ENCODE measurements at places on chromosomes 7 and 10. TPM values are rescaled to one million over a fixed set of nuclear protein-coding genes. Genes with fewer than 3 reads are reported as not detected.

PAX2 gene
- not detected for total RNA-seq

FUOM gene
- 18.1 TPM for total RNA-seq

EPO gene
- total RNA-seq: not detected

HMX2 gene
- total RNA-seq: not detected

- no peak for DNase-seq
Measured at GRCh38 chr10:51629934-51630639, 69.3 kb downstream of the CSTF2T start.

DNA sequence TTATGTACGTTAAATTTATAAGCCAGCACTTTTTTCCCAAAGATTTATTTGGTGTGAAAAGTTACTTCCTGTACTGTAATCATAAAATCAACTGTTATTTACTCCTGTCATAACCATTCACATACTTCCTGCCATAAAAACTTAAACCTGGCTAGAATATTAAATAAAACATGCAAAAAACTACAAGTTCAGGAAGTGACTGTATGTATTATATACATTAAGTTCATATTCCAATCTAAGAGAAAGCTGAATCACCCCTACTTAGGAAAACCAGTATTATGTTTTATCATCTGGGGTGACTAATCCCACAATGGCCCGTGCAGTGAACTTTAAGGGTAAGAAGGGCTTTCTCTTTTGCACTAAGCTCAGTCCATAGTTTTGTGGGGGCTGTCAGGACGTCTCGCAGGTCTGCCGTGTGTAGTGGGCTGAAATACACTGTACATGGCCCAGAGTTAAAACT lies 183.7 kb upstream of the KLF14 start:
- no peak for DNase-seq

ARL5B gene
- total RNA-seq: 13.1 TPM

GRCh38 chr10:37754538-37755323 lies 102.7 kb downstream of the ZNF248 start:
- no peak for DNase-seq

DNA sequence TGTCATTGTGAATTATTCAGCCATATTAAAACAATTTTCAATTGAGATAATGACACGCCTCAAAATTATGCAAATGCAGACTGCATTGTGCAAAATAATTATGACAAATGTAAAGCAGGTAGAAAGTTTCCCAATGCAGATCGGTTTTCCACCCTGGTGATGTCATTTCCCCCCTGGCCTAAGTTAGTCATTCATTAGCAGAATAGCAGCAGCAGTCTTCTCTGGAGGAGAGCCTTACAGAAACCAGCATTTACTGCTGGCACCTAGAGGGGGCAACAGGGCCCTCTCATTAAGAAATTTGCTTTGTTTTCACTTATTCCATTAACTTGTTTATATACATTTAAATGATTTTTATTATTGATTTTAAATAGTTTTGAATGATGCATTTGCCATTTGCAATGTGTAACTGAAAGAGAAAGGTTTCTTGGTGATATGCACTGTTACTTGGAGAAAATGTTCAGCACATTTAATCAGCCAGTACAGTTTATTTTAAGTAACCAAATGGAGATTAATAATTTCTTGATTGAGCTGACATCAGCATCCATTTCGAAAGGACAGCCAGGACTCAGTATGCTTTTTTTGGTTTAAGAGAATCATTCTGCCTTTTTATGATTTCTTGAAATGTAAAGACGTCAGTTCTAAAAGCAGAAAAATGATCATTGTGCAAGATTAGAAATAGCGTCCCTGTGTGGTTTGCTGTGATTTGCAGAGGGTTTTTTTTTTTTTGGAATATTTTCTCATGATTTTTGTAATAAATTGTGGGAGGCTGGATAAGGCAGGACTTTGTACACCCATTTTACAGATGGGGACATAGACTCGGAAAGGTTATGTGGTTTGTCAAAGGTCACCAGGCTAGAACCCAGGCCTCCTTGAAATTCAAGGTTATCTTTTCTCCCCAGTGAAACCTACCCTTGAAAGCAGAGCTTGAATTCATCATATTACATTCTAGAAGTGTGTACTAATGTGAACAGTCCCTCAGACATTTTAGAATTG lies 3.5 kb downstream of the ARID5B start:
- DNase-seq: peak; percentile 79

NUTM2D gene
- total RNA-seq: 4.9 TPM

Data from CD4-positive, alpha-beta memory T cell (primary cell).